ENCODE measurements at places on chromosomes 1 and 21. TPM values are rescaled to one million over a fixed set of nuclear protein-coding genes. Genes with fewer than 3 reads are reported as not detected.

DNA sequence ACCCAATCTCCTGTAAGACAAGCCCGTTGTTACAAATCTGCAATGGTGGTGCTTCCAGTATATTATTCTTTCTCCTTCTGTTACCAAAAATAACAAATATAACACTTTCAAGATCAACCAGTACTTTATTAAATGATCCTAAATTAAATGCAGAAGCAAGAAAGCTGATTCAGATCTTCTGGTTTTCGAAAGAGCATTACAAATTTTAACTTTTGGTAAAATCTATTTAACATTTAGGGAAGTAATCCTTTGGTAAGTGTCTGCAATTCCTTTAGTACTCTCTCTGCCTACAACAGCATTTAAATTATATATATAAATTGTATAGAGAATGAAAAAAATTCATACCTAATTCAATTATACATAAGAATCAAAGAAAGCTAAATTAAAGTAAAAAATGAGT is 198.6 kb upstream of the HMCN1 start:
- no peak for DNase-seq

DNA sequence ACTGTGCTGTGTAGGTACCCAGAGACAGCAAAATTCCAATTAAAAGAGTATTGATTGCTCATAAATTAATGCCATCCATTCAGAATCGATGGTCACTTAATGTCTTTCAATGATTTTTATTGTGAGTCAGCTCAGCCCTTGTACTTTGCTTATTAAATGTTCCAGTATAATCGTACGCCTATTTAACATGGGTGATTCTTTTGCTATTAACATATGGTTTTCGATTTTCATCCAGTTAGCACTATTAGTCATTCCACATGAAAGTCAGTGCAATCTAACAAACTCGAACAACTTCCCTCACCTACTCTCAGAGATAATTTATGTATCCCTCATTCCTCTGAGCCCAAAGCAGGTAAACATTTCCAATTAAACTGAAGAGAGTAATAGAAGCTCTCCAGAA is 109.6 kb upstream of the APP start:
- DNase-seq = no peak

DNA sequence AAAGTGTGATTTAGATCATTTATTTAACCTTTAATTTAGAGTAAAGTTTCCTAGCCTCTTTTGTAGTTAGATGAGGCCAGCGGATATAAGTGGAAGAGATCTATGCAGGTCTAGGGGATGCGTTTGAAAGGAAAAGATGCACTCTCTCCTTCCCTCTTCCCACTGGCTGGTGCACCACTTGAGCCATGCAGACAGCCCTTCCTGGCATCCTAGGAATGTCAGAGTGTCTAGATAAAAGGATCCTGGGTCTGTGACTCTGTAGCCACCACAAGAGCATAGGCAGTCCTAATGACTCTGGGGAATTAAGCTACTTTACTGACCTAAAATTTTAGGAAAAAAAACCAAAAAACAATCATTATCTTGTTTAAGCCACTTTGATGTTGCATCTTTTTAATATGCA is 16.0 kb upstream of the STUM start:
- DNase-seq = no peak

Gene S100A7A
- not detected for total RNA-seq

DNA sequence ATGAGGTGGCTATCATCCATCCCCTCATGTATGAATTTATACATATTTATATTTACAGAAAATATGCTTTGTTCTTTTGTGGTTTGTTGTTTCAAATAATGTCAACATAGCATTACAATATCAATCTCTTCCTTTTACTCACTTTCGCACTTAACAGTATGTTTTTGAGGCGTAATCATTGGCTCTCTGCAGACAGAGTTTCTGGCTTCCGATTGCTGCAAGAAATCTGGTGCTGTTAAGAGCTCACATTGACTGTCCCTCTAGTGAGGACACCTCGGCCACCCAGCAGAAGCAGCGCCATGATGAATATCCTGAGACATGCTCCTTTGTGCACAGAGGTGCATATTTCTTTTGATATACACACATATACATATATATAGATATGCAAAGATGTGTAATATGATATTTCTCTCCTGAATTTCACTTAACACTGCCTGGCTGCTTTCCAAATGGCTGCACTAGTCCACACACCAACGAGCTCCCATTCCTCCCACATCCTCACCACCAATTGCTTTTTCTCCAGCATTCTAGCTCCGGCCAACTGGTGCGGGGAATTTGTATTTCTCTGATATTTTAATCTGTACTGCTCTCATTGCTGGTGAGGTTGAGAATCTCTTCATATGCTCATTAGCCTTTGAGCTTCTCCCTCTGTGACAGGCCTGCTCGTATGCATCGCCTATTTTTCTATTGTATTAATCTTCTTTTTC is 248.4 kb downstream of the SIPA1L2 start:
- DNase-seq = no peak

Gene OSBPL9
- 169 TPM for total RNA-seq

Gene RO60
- total RNA-seq = 115 TPM

DNA sequence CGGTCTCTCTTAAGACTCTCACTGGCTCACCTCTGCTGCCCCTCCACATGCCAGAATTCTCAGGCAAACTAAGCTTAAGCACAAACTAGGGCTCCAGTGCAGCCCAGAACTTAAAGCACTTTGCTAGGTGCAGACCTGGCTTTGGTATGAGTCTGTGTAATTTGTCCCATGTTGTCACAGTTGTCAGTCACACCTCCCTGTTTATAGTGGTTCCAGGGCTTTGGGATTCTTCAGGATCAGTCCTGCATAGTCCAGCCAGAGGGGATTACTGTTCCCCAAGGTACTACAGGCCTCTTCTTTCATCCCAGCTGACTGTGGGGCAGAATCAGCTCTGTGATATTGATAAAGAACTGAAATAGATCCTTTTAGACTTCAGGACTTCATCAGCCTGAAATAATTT is 105.0 kb upstream of the UBE2U start:
- DNase-seq = no peak

Gene SAMSN1
- total RNA-seq = not detected

Gene JAM2
- 0.26 TPM for total RNA-seq

Gene RNU1-4
- total RNA-seq = not detected

DNA sequence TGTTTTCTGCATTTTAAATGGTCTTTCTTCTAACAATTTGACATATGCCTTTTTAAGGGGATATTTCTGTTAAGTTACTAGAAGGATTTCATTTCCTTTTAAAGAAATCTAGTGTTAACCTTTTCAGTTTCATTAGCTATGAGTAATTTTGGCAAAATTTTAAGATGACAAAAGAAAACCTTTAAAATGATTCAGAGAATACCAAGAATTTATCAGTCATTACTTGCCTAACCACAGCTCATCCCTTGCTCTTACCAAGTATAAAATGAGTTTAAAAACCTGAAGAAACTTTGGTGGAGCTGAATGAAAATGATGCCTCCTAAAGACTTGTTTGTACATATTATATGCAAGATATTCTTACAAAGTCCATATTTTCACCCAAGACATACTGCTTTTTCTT is 101.7 kb downstream of the NEK7 start:
- no peak for DNase-seq

DNA sequence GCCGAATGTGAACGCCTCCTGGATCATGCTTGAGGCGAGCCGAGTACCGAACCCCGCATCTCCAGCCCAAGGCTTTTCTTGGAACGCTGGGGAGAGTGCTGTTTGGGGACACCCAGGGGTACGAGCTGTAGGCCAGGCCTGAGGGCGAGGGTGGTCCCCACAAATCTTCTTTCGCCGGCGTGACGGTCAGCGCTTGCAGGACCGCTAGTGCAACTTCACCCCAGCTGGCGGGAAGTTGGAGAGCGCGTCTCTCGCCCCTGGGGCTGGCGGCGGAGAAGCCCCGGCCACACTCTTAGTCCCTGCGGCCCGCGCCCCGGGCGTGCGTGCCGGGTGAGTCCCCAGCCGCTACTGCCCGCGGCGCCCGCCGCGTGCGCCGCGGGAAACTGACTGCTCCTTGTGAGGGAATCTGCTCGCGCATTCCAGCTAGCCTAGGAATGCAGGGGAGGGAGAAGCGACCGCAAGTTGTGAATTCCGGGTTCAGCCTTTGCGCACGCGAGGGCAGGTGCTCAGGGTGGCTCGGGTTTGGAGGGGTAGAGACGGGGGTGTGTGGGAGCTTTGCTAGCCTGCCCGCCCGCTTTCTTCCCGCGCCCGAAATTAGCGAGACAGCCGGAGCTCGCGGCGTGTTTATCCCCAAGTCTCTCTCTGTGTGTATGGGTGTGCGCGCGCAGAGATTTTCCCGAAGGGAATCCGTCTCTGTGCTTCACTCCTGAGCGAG is 884 bp downstream of the LHX4 start:
- DNase-seq = no peak

GRCh38 chr21:31558189-31558961 is 101.1 kb upstream of the SOD1 start:
- DNase-seq = no peak

Gene HSPA13
- 51.0 TPM for total RNA-seq

GRCh38 chr1:231194476-231194842 is 32.6 kb downstream of the TRIM67 start:
- no peak for DNase-seq

GRCh38 chr1:60436186-60436585 is 362.6 kb upstream of the C1orf87 start:
- no peak for DNase-seq

GRCh38 chr1:108692724-108693655 is 880 bp downstream of the PRPF38B start:
- DNase-seq = peak; percentile 63

DNA sequence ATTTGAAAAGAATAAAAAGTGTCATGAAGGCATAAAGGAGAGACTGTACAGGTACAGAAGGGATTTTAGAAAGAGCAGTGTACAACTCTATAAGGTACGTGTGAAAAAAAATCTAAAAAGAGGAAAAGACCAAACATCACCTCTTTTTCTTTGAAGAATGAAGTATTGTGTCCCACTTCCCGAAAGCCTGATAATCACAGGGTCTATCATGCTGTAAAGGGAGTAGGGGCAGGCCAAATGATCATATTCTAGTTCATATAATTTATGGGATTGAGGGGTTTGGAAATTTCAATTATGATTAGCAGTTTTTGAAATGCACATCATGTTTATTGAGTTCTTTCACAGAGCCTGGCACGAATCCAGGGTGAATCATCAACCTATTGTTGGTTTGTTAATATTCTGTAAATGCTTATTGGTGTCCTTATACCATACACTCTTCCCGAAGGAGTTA is 910 bp upstream of the RERE start:
- DNase-seq = peak; percentile 40

DNA sequence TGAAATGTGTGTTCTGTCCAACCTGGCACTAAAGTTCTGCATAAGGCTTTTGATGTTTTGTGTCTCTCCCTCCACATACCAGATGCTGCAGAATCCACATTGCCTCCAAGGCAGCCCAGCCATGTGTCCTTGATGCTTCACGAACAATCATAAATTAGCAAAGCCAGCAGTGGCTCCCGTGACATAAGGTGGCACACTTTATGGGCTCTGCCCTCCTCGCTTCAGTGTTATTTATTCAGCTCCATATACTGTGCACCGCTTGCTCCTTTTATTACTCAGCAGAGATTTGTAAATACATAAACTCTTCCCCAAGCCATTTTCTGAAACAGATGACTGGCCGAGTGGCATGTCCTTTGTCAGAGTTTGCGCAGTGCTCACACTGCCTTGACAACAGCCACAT is 112.8 kb upstream of the SLC35F3 start:
- no peak for DNase-seq

DNA sequence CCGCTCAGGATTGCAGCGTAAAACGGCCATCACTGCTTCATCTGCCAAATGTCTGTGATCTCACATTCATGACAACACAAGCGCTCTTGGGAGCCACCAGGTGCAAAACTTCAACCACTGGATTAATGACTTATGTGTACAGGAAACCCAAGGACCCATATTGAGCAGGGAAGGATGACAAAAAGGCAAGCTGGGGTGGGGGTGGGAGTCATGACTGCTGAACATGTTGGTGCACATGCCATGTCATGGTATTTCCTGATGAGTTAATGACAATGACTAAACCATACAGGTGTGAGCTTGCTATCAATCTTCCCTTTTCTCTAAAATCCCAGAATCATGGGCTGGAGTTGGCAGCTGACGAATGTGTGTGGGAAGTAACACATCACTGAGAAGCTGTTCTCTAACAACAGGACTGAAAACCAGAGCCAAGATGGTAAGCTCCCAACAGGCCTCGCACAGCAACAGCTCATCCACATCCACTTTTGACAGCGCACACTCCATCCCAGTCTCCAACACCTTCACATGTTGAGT is 3.1 kb upstream of the SH2D5 start:
- DNase-seq = no peak

DNA sequence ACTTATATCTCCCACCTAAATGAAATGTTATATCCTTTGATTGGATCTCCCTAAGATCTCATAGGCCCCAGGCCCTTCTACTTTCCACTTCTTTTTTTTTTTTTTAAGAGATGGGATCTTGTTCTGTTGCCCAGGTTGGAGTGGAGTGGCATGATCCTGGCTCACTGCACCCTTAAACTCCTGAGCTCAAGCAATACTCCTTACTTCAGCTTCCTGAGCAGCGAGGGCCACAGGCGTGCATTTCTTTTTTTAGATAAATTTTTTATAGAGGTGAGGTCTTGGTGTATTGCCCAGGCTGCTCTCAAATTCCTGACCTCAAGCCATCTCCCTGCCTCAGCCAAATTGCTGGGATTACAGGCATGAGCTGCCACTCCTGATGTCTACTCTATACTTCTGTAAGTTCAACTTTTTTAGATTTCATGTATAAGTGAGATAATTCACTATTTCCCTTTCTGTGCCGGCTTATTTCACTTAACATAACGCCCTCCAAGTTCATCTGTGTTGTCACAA is 987.5 kb upstream of the NCAM2 start:
- no peak for DNase-seq

Gene KDM5B
- 49.8 TPM for total RNA-seq

DNA sequence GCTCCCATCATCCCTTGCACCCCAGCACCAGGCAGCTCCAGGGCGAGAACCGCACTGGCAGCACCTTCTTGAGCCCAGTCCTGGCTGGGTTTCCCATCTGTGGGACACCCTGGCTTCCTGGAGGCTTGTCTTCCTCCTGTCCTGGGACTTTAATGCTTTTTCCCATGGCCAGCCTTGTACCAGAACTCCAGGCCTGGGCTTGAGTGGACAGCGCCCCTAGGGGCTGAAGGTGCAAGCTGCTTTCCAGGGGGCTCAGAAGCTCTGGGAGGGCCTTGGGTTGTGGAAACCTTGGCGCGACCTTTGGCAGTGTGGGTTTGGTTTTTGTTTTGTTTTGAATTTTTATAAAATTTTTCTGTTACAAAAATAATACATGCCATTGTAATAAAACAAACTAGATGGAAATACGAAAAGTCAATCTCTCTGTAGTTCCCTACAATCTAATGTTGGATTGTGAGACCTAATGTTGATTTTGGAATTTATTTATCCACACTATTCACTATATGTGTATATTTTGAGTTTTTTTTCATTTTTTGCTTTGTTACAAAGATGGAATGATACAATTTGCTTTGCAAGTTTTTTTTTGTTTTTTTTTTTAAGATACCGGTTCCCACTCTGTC is 33.8 kb upstream of the RPL11 start:
- peak; percentile 78 for DNase-seq

Gene HRNR
- not detected for total RNA-seq

DNA sequence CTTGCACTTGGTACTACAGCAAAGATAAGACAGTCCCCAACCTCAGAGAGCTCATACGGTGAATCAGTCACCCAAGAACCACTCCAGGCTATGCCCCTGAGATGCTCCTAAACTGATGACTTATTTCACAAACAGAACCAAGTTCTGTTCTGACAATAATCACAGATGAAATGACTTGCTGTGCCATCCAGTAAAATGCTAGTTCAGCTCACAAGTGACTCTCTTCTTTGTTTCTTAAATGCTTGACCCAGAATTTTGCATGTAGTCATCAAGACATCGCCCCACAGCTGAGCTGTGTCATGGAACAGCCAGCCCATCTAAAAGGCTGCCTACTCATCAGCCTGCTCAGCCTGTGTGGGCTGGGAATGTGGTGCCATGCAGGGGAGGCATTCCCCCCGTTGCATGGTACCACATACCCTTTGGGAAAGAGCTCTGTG is 6.1 kb upstream of the SLC19A2 start:
- no peak for DNase-seq

Measured in SK-MEL-5 (cell line).